Left kidney (tissue), 8 donors: ENCODE measurements at places on chromosomes 1 and 21.

DNA sequence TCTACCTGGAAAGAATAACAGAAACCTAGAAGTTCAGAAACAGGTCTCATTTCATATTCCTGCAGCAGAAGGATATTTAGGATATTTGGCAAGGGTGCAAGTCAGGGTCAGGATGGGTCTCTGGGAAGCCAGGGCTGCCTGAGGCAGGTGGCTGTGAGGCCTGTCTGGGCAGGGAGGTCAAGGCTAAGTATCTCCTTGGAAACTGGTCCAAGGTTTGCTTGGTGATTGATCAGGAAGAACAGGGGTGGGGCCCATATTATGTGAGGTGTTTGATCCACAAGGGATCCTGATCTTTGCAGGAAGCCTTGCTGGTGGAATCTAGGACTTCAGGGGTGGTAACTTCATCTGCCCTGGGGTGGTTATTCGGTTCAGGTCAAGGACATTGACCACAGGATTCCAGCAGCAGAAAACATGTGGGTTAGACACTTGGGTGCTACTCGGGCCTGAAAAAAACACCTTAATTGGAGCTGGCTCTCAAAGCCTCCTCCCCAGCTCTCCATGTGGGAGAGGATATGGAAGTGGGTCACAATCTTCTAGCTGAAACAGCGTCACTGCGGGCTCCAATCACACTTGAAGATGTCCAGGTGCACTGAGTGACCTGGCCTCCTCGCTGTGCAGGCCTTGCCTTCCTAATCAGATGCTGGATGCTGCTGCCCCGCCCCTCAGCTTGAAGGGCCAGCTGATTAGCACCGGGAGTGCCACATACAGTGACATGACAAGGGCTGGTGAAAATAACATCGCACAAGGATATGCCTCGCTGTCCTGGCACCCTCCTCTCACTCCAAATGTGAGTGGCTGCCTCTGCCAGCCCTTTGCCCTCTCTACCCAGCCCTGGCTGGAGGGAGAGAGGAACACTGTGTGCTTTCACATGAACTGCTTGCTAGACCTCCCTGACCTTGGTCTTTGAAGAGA lies 8.7 kb downstream of the CTNNBIP1 start:
- no peak for DNase-seq

- no peak for DNase-seq
Observed at GRCh38 chr1:38141483-38141882, 94.9 kb upstream of the POU3F1 start.

DNA sequence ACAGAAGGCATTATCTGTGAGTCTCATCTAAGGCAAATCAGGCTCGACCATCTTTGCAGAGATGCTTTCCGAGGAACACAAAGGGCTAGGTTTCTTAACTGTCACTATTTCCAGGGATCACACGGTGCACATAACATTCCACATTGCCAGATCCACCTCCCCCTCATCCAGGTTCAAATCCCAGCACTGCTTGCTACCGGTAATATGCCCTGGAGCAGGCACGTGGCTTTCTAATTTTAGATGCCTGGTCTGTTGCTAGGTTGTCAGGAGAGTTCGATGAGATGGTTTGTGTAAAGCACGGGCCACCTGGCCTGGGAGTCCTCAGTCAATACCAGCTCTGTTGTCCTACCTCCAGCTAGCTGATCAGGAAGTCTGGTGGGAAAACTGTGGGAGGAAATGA lies 598.6 kb downstream of the NPHP4 start:
- no peak for DNase-seq

DNA sequence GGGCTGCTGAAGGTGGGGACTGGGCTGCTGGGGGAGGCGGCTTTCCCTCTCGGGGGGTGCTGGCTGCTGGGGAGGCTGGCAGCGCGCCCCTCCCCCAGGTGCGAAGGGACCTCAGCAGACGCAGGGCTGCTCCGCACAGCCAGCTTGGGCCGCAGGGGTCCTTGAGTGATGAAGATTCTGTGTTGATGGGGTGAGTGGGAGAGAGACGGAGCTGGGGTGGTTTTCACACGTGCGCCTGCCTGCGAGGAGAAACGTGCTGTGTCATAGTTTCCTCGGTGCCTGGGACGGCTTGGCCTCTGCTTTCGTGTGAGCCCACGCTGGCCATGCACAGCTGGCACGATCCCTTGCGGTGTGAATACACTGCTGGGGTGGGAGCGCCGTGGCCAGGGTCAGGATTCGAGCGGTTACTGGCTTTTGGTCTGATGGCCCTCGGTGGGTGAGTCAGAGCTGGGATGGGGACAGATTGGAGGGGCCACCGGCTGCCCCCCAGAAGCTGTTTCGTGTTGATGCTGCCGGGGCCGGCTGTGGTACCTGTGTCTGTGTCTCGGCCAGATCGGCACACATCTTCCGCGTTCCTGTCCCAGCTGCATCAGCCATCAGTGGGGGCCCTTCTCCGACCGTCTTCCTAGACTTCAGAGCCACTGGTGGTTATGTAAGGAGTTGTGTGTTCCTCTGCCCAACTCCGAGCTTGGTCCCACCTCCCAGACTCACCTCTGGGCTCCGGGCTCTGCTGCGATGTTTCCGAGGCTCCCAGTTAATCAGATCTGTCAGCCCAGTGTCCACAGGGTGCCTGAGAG lies 24.9 kb downstream of the PRKCZ start:
- no peak for DNase-seq

DNA sequence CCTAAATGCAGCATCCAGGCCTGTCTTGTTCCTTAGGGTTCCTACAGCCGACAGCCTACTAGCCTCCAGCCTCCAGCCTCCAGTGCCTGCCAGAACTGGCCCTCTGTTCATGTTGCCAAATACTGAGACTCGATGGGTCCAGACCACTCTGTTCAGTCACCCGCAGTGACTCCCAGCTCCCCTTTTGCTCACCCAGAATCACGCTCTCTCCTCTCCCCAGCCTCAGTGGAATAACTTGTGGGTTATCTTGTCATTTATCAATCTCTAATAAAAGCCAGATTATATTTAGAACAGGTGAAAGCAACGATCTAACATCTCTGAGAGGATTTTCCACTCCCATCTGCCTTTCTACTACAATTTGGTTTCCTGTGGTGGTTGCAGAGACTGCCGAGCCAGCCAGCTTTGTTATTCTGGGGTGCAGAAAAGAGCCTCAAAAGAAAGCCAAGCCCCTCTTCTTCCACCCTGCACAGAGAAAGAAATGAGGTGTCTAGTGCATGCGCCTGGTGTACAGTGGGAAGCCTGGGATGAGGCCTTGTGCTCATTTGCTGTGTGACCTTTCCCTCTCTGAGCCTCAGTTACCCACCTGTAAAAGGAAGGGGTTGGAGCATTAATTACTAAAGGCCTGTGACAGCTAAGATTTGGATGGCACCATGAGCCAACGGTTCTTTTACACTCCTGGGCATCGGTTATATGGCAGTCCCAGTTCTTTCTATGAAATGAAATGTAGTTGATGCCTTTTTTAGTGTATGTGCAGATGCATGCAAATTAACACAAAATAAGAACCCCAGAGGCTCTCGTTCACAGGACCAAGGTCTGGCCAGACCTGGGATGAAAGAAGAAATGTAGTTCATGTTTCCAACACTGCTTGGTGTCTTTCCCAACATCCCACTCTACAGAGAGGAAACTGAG lies 42.9 kb upstream of the ID3 start:
- DNase-seq, result no peak

DNA sequence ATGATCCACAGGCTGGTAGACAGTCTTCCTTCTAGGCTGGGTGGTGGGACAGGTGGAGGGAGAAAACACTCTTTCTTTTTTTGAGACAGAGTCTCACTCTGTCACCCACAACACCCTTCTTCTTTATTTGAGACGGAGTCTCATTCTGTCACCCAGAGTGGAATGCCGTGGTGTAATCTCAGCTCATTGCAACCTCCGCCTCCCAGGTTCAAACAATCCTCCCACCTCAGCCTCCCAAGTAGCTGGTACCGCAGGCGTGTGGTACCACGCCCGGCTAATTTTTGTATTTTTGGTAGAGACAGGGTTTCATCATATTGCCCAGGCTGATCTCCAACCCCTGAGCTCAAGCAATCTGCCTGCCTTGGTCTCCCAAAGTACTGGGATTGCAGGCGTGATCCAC lies 2.9 kb downstream of the GPR37L1 start:
- no peak for DNase-seq

DNA sequence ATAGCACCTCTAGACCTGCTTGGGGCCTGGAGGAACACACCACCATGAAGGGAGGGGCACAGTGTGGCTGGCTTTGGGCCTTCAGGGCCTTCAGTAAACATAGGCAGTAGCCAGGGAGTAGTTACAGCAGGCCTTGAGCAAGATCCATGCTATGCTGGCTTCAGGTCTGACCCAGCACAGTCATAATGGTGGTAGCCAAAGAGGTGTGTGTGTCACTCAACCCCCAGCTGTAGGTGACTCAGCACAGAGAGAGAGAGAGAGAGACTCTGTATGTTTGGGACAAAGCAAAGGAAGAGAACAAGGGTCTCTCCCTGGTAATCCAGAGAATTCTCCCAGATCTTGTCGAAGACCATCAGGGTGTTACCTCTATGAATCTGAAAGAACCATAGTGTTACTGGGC lies 250.5 kb upstream of the PKN2 start:
- no peak for DNase-seq

- no peak for DNase-seq
Observed at GRCh38 chr1:44302541-44302940, 52.5 kb downstream of the ERI3 start.

- DNase-seq, result no peak
Observed at GRCh38 chr1:24418898-24419628, 3.5 kb downstream of the NIPAL3 start.

DNA sequence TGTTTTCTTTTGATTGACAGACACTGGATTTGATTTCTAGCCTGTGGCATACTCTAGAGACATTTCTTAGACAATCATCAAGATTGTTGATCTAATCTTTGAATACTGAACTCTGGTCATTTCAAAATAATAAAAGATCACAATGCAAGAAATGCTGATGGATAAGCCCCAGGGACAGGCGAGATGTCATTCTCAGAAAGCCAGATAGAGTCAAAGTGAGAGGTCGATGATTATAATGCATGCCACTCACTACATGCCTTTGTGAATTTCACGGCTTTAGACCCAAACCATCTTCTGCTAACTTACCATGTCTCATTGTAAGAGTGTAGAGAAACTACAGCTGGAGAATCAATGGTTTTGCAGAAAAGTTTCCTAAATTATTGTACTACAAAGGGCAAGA lies 257.1 kb downstream of the DYRK1A start:
- DNase-seq, result no peak

DNA sequence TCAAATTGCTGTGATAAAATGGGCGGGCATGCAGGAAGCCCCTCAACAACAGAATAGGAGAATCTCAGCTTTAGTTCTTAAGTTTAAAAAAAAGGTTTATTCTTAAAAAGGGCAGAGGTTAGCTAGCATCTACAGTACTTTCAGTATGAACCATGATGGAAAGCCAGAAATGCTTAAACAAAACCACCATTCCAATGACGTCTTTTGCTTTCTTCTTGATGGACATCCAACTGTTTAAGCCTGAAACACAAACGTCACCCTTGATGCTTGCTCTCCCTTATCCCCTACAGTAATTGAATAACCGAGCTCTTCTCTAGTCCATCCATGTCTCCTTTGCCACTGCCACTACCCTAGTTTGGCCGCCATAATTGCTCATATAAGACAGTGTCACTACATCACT lies 25.7 kb downstream of the TAF5L start:
- no peak for DNase-seq
